ENCODE measurements at places on chromosomes 6 and 20.

GRCh38 chr6:117143647-117144046 is 121.7 kb upstream of the VGLL2 start:
- no peak for DNase-seq

DNA sequence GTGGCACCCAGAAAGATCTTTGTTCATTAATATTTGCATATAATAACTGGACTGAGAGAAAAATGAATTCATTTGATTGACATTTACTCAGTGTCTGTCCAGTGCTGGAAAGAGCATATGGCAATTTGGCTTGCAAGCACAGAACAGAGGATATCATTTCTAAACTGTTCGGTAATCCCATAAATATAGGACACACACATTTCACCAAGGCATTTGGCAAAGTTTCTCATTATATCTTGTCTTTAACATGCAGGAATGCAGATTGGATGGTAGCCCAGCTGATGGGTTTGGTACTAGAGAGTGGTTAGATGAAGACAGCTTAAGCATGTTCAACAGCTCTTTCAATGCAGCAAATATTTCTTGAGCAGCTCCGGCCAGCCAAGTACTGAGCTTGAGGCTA is 259.2 kb downstream of the PRKN start:
- DNase-seq: no peak

- DNase-seq: no peak
Observed at GRCh38 chr6:40956936-40957335, 82.1 kb downstream of the UNC5CL start.

GRCh38 chr6:163170294-163170883 is 244.1 kb upstream of the QKI start:
- DNase-seq: no peak

DNA sequence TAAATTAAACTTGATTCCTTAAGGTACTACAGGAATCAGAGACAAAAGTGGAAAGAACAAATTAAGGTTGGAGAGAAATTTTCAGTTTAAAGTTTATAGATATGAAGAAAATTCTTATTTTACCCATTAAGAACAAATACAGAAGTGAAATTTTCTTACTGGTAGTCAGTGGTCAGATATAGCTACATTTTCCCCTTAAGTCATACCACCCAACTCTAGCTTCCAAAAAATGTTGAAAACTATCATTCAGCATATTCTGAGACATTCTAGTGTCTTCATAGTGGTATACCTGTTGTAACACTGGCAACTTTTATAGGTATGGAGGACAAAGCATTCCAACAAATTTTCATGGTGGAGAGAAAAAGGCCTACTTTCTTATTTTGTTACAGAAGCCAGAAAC is 15.6 kb upstream of the SUMO4 start:
- DNase-seq: no peak

- DNase-seq: no peak
Observed at GRCh38 chr6:163872335-163872734, 457.8 kb downstream of the QKI start.

DNA sequence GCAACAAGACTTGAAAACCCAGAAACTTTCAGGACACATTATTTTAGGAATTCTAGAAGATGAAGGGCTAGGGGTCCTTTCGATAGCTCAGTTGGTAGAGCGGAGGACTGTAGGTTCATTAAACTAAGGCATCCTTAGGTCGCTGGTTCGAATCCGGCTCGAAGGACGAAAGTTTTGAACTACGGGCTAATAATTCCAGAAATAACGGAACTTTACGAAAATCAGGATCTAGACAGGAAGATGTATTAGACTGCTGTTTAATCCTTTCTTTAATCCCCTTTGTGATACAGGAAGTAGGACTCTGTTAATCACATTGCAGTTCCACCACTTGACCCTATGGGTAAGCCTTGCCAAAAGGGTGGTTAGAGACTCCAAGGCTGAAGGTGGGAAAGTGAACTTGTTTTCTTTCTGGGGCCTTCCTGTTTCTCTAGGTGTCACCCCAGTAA is 21.2 kb upstream of the ABT1 start:
- DNase-seq: no peak

- no peak for DNase-seq
Observed at GRCh38 chr6:33616913-33617312, 4.2 kb upstream of the ITPR3 start.

- DNase-seq: no peak
Observed at GRCh38 chr6:15922510-15923250, 206.2 kb upstream of the MYLIP start.

GRCh38 chr6:89045011-89045387 is 35.6 kb upstream of the PNRC1 start:
- no peak for DNase-seq

GRCh38 chr6:135412761-135413160 is 84.8 kb downstream of the AHI1 start:
- DNase-seq: no peak

GRCh38 chr20:5222919-5223634 is 93.7 kb downstream of the PROKR2 start:
- no peak for DNase-seq

DNA sequence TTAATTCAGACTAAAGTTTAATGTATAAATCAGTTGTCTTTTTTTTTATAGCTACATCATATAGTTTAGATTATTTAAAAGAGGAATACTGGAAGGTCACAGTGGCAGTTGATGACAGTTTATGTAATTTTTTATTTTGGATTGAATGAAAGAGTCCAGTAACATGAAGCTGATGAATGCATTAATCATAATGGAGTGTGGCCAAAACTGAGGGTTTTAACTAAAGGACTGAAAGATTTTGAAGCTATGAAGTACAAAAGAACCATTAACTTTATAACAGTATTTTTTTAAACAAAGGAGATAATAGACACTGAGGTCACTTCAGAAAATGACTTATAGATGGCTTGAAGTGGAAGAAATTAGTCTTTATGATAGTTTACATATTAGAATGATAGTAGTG is 41.3 kb downstream of the TRMT11 start:
- no peak for DNase-seq

GRCh38 chr20:30288346-30288745 is 969.1 kb upstream of the DEFB115 start:
- no peak for DNase-seq

DNA sequence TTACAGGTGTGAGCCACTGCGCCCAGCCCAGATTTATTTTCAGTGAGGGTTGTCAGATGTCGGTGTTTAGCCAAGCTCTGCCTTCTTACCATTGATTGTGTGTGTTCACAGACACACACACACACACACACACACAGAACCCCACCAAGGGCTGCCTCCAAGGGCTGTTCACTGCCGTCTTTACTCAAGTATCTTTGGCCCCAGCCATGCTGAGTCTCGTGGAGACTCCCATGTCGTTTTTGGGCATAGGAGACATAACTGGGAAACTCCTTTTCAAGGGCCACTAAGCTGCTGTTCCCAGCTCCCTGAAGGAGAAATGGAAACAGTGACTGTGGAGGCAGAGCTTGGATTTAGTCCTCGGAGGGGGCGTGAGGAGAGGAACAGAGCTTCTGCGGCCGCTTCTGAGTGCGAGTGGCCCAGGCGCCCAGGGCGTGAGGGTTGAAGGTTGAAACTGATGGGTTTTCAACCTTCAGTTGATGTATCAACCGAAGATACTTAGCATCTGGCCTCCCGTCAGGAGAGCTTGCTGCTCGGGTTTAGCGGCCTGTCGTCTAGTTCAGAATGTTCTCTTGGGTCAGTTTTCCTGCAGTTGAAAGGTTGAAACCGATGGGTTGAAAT is 243.6 kb downstream of the TTLL2 start:
- DNase-seq: no peak

GRCh38 chr6:110485491-110485890 is 9.1 kb upstream of the SLC22A16 start:
- no peak for DNase-seq

DNA sequence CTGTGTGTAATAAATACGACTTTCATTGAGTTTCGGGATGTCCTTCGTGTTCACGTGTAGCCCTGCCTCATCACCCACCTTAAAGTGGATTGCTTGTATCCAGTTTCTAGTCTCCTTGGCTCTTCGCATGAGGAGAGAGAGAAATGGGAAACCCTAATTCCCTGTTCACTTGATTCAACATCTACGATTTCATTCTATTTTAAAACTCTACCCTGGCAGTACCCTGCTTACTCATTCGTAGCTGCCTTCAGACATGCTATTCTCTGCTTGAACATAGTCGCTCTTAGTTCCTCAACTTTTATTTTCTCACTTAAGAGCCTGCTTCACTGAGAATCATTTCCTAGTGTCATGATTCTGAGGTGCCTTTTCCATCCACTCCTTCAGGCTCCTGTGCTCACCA is 163.6 kb downstream of the EYA4 start:
- DNase-seq: no peak

- no peak for DNase-seq
Observed at GRCh38 chr6:21538186-21538798, 55.3 kb upstream of the SOX4 start.

DNA sequence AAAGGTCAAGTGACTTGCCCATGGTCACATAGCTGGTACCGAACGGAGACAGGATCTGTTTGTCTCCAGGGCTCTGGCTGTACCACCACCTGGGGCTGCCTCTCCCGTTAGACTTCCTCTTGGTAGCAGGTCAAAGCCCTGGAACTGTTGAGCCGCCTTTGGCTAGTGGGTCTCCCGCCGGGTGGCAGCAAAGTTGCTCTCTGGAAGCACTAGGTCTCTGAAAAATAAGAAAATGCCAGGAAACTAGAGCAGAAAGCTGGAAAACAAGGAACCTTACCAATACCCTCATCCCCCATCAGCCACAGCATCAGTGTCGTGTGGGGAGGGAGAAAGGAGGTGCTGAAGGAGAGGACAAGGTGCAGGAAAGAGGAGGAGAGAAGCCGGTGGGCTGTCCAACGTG is 291.0 kb upstream of the SUPT3H start:
- no peak for DNase-seq

DNA sequence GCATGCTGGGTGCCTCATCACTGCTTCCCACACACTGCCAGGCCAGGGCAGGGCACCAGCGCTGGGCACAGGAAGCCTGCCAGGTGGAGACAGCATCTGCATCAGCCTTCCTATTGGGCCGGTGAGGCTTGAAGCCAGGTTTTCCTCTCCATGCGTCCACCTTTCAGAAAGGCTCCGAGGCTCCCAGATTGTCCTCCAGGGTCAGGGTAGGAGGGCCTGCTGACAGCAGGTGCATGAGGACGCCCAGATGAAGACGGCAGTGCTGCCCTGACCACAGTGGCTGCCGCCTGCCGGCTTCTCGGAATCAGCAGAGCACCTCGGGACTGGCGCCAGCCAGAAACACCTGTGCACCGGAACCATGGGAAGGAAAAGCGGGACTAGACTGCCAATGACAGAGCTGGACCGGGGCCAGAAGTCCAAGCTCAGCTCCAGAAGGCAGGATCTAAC is 170.5 kb upstream of the CST7 start:
- DNase-seq: no peak

- DNase-seq: no peak
Observed at GRCh38 chr20:53265304-53265875, 293.2 kb downstream of the TSHZ2 start.

DNA sequence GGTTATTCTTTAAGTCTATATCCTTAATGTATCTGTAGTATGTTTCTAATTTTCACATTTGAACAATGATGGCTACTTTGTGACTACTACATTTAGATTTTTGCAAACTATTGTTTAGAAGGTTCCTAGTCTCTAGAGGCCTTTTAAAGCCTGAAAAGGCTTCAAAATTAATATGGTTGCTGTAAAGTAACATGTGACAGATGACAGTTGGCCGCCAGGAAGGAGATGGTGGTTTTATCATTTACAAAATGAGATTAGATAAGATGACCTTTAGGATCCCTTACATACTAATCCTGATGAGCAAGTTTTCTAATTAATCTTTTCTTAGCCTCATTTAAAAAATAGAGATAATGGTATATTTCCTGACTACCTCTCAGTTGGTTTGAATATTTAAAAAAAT is 18.8 kb downstream of the SCAF8 start:
- no peak for DNase-seq

- no peak for DNase-seq
Observed at GRCh38 chr6:63529498-63529897, 42.8 kb upstream of the LOC128125822 start.

- DNase-seq: no peak
Observed at GRCh38 chr6:83868639-83869038, 9.2 kb downstream of the CYB5R4 start.

DNA sequence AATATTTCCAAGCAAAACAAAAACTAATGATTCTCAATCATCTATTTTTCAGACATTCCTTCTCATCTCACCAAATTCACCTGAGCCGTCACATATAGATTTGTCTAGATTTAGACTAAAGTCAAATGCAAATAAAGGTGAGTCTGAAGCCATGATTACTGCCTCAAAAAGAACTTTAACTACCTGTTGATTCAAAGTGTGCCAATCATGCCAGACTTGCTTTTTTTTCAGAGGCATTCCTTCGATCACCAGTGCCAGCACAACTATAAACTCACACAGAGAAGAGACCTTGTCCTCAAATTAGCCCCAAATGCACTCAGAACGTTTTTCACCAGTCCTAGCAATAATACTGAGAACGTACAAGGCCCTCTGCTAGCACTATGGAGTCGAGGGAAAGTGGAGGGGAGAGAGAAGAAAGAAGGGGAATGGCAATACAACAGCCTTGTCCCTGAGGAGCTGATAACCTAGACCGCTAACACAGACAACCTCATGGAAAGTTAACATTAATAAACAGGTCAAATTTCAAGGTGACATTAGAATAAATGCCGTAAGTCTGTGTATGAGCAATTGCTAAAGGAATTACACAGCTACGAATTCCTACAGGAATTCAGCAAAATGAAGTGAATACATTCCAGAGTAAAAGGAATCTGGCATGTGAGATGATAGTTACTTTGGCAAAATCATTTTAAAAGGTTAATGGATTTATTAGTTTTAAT is 60.9 kb downstream of the EPB41L2 start:
- no peak for DNase-seq
